ENCODE measurements at places on chromosomes 3 and 15. TPM values are rescaled to one million over a fixed set of nuclear protein-coding genes. Genes with fewer than 3 reads are reported as not detected.

GATA2 gene
- total RNA-seq: 8.8 TPM

WNT7A gene
- total RNA-seq: not detected

FEZF2 gene
- not detected for total RNA-seq

KY gene
- 4.2 TPM for total RNA-seq

RNU6-1 gene
- total RNA-seq: not detected

ACOX2 gene
- 18.1 TPM for total RNA-seq

IQCF5 gene
- not detected for total RNA-seq

DNA sequence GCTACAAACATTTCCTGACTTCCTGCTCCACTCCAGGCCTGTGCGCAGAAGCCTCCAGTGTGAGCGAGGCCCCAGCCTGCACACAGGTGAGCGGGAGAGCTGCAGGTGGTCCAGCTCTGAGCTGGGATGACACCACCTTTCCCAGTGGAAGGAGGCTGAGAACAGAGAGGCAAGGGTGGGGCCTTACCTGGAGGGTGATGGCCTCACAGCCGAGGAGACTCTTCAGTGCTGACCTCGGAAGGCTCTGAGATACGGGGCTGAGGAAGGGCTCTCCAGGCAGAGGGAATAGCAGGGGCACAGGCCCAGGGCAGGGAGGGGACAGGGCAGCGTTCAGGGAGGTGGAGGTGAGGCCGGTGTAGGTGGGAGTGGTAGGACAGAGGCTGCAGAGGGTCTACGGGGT is 70.8 kb downstream of the EFCAB12 start:
- DNase-seq: no peak
- no peak overlapping the region for H3K4me3 ChIP-seq
- H3K27ac ChIP-seq: no peak overlapping the region
- no peaks in the 10 kb centered on the region for H3K36me3 ChIP-seq

DNA sequence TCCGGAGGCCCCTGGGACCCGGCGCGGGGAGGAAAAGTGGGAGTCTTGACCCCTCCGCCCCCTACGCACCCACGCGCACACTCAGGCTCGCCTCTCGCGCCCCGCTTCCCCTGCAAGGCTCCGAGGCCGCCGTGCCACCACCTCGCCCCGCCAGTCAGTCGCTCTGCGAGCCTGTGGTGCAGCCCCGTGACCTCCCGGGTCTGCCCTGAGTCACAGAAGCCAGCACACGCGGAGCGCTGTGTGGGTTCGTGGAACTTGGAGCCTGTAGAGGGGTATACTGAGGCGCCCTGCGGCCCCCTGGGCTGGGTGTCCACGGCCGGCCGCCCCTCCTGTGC is 380 bp upstream of the ALS2CL start:
- peak overlapping the region; percentile 96 for H3K4me3 ChIP-seq
- H3K27ac ChIP-seq: peak overlapping the region; percentile 98
- DNase-seq: no peak
- no peaks in the 10 kb centered on the region for H3K27me3 ChIP-seq
- H3K36me3 ChIP-seq: no peaks in the 10 kb centered on the region

GRCh38 chr15:68658641-68659358 is 80.0 kb downstream of the CORO2B start:
- H3K36me3 ChIP-seq: no peaks in the 10 kb centered on the region
- H3K4me3 ChIP-seq: no peak overlapping the region
- no peaks in the 10 kb centered on the region for H3K27me3 ChIP-seq
- H3K27ac ChIP-seq: no peak overlapping the region

DNA sequence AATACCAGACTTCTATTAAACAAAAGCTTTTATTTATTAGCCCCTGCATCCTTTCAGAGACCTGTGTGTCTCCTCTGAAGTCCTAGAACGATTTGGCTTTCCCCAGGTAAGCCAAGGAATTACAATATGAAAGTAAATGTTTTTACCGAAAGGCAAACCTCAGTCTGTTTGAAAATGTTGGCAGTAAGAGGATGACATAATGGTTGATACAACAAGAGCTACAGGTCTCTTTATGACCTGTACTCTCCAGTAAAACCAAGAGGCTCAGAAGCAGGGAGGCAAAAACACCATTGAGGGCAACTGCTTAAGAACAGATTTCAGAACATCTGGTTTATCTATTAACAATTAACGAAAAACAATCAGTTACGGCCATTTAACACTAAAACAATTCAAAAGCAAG is 107.8 kb downstream of the ADAM10 start:
- no peak for DNase-seq
- H3K36me3 ChIP-seq: peaks cover 47% of the 10 kb centered on the region
- H3K4me3 ChIP-seq: no peak overlapping the region
- no peaks in the 10 kb centered on the region for H3K4me1 ChIP-seq
- no peak overlapping the region for H3K27ac ChIP-seq
- H3K27me3 ChIP-seq: no peaks in the 10 kb centered on the region

- H3K4me3 ChIP-seq: peak overlapping the region; percentile 93
- peak overlapping the region; percentile 86 for H3K27ac ChIP-seq
- H3K27me3 ChIP-seq: no peaks in the 10 kb centered on the region
- no peaks in the 10 kb centered on the region for H3K36me3 ChIP-seq
- H3K4me1 ChIP-seq: peaks cover 22% of the 10 kb centered on the region
These were observed 632 bp upstream of the DHX36 start for GRCh38 chr3:154324919-154325318.

- no peak for DNase-seq
- H3K27me3 ChIP-seq: no peaks in the 10 kb centered on the region
- peak overlapping the region; percentile 65 for H3K27ac ChIP-seq
- no peak overlapping the region for H3K4me3 ChIP-seq
- peaks cover 5% of the 10 kb centered on the region for H3K36me3 ChIP-seq
- peaks cover 51% of the 10 kb centered on the region for H3K4me1 ChIP-seq
These were observed 303.6 kb downstream of the PLCL2 start for GRCh38 chr3:17188378-17188777.

DNA sequence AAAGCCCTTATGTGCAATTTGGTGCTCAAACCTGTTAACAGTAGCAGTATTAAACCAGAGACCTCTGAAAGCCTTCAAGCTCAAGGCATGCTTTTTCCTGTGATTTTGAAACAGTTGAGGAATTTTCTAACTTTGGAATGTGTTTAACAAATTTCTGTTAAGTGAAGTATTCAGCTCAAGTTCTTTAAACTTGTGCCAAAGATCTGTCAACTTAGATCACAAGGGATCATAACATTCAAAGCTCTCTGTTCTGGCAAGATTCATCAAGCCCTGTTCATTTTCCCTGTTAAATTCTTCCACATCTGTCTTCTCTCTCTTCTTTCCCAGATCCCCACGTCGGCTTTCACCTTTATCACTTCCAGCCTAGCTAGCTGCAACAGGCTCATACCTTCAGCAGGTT is 28.8 kb upstream of the RYK start:
- DNase-seq: no peak
- H3K4me3 ChIP-seq: no peak overlapping the region
- H3K36me3 ChIP-seq: no peaks in the 10 kb centered on the region
- H3K4me1 ChIP-seq: no peaks in the 10 kb centered on the region
- no peaks in the 10 kb centered on the region for H3K27me3 ChIP-seq

GRCh38 chr15:67564021-67564967 is 21.8 kb downstream of the MAP2K5 start:
- H3K27me3 ChIP-seq: no peaks in the 10 kb centered on the region
- H3K4me1 ChIP-seq: peaks cover 4% of the 10 kb centered on the region
- no peaks in the 10 kb centered on the region for H3K36me3 ChIP-seq
- H3K27ac ChIP-seq: no peak overlapping the region

GRCh38 chr3:192207651-192208050 is 519.7 kb downstream of the FGF12 start:
- no peak overlapping the region for H3K27ac ChIP-seq
- no peak overlapping the region for H3K4me3 ChIP-seq
- H3K4me1 ChIP-seq: no peaks in the 10 kb centered on the region
- no peak for DNase-seq

DNA sequence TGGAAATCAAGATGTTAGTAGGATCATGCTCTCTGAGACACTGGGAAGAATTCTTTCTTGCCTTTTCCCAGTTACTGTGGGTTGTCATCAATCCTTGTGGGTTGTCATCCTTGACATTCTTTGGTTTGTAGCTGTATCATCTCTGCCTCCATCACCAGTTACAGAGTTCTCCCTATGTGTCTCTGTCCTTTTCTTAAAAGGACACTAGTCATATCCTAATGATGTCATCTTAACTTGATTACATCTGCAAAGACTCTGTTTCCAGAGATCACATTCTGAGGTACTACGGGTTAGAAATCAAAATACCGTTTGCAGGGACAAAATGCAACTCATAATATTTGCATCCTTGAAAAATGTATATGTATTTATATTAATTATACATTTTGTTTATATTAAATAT is 500.4 kb downstream of the ZBBX start:
- H3K27ac ChIP-seq: no peak overlapping the region
- no peak overlapping the region for H3K4me3 ChIP-seq
- H3K36me3 ChIP-seq: no peaks in the 10 kb centered on the region
- no peaks in the 10 kb centered on the region for H3K27me3 ChIP-seq

DNA sequence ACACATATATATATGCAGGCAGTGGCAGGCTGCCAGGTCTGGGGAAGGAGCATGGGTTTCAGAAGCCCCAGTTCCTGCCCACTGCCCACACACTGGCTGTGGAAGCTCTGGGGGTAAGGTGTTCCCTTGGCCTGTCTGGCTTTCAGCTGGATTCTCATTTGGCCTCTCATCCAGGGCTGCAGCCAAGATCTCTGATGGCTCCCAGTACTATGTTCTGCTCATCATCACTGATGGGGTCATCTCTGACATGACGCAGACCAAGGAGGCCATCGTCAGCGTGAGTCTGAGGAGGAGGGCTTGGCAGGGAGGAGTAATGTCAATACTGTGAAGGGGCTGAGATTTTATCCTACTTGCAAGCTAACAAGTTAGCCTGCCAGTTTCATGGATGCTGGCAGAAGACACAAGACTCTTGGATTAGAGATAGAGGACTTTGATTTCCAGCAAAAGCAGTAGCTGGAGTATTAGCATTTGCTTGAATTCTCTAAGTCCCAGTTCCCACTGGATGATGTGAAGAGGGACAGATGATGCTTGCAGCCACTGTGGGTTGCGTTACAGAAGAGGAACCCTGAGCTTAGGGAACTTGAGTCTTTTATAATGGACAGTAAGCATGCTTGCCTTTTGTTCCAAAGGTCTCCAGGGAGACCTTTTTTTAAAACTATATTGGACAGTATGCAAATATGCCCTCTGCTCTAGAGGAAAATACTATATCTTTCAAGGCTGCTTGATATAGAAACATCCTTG is 5.6 kb upstream of the BRPF1 start:
- H3K27ac ChIP-seq: no peak overlapping the region
- DNase-seq: no peak
- H3K27me3 ChIP-seq: no peaks in the 10 kb centered on the region
- no peak overlapping the region for H3K4me3 ChIP-seq
- no peaks in the 10 kb centered on the region for H3K36me3 ChIP-seq
- H3K4me1 ChIP-seq: no peaks in the 10 kb centered on the region

GRCh38 chr3:101842245-101842934 is 6.9 kb upstream of the NFKBIZ start:
- no peaks in the 10 kb centered on the region for H3K27me3 ChIP-seq
- H3K4me1 ChIP-seq: no peaks in the 10 kb centered on the region
- H3K4me3 ChIP-seq: no peak overlapping the region
- no peak for DNase-seq
- H3K27ac ChIP-seq: no peak overlapping the region
- no peaks in the 10 kb centered on the region for H3K36me3 ChIP-seq

DNA sequence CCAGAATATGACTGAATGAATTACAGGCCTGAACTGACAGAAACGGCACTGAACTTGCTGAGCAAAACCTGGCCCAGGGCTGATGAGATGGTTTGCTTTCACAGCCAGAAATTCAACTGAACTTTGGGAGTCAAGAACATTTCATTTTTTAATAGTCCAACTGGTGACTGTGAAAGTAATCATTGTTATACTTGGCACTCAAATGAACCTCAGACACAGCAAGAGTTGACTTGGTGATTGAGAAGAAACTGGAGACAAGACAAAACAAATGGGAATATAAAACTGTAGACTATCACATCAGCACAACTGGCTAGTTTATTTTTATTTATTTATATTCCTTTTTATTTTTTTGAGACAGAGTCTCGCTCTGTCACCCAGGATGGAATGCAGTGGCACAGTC is 858.9 kb upstream of the CFAP20DC start:
- H3K4me3 ChIP-seq: no peak overlapping the region
- DNase-seq: no peak
- no peaks in the 10 kb centered on the region for H3K4me1 ChIP-seq
- H3K27ac ChIP-seq: no peak overlapping the region
- H3K36me3 ChIP-seq: no peaks in the 10 kb centered on the region

DNA sequence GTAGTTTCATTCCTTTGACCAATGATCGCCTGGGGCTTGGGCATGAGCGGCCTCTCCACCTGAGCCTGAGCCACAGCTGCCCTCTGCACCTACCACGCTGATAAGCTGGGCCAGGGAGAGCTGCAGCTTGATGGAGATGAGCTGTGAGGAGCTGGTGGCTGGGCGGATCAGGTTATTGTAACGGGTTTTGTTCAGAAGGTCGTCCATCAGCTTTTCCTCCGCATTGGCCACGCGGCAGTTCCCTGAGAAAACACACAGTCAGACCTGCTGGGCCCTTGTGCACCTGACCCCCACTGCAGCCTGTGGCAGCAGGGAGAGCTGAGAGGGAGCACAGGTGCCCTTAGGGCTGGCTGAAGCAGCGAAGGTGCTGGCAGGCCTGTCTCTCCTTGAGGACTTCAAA is 5.7 kb downstream of the CHRNB4 start:
- no peak overlapping the region for H3K4me3 ChIP-seq
- H3K27me3 ChIP-seq: peaks cover 12% of the 10 kb centered on the region
- H3K4me1 ChIP-seq: no peaks in the 10 kb centered on the region
- no peak overlapping the region for H3K27ac ChIP-seq
- no peaks in the 10 kb centered on the region for H3K36me3 ChIP-seq

GRCh38 chr3:184887574-184887973 is 75.6 kb downstream of the VPS8 start:
- H3K27ac ChIP-seq: no peak overlapping the region
- no peaks in the 10 kb centered on the region for H3K27me3 ChIP-seq
- H3K36me3 ChIP-seq: peaks cover 4% of the 10 kb centered on the region
- peaks cover 4% of the 10 kb centered on the region for H3K4me1 ChIP-seq
- no peak for DNase-seq

DNA sequence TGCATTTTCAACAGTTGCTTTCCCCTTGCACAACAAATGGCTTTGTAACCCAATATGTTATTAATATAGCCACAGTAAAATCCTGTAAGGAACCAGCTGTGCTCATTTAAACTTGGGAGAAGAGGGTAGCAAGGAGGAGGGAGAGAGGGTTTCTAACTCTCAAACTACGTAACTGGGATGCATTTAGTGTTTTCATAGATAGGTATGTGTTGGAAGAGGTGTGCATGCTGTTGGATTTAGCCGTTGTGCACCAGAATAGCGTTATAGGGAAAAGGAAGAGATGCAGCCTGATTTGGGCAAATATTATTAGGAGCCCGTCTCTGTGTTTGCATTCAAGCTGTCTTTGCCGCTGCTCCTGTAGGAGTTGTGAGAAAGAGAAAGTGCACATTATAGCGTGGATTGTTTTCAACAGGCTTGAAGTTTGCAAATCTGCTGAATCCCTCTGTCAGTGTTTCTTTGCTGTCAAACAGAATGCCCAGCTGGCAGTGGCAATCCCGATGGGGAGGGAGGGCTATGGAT is 39.4 kb downstream of the ARPP21 start:
- H3K4me1 ChIP-seq: peaks cover 36% of the 10 kb centered on the region
- no peaks in the 10 kb centered on the region for H3K27me3 ChIP-seq
- DNase-seq: no peak
- peak overlapping the region; percentile 72 for H3K4me3 ChIP-seq
- H3K36me3 ChIP-seq: no peaks in the 10 kb centered on the region

Data from psoas muscle (tissue), 8 donors.